ENCODE measurements at places on chromosomes 4 and X.

- DNase-seq = no peak
Measured at GRCh38 chrX:53279296-53280237, 1.8 kb downstream of the IQSEC2 start.

- no peak for DNase-seq
Measured at GRCh38 chrX:69285881-69286564, 120.8 kb upstream of the PJA1 start.

DNA sequence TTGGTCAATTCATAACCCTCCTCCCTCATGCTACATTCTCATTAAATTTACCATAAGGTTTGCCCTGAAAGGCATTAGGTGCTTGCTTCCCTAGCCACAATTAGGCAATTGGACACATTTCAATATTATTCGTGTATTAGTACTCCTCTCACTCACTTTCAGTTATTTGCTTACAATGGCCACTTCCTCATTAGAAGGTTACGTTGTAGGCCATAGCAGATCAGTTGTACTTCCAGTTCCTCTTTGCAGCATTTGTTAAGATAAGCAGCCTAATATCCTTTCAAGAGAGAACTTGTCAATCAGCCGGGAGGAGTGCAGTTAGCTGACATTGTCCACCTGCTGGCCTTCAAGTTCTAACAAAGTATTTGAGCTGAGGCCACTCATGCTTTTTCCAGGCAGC is 1017.2 kb downstream of the PCDH7 start:
- no peak for DNase-seq

DNA sequence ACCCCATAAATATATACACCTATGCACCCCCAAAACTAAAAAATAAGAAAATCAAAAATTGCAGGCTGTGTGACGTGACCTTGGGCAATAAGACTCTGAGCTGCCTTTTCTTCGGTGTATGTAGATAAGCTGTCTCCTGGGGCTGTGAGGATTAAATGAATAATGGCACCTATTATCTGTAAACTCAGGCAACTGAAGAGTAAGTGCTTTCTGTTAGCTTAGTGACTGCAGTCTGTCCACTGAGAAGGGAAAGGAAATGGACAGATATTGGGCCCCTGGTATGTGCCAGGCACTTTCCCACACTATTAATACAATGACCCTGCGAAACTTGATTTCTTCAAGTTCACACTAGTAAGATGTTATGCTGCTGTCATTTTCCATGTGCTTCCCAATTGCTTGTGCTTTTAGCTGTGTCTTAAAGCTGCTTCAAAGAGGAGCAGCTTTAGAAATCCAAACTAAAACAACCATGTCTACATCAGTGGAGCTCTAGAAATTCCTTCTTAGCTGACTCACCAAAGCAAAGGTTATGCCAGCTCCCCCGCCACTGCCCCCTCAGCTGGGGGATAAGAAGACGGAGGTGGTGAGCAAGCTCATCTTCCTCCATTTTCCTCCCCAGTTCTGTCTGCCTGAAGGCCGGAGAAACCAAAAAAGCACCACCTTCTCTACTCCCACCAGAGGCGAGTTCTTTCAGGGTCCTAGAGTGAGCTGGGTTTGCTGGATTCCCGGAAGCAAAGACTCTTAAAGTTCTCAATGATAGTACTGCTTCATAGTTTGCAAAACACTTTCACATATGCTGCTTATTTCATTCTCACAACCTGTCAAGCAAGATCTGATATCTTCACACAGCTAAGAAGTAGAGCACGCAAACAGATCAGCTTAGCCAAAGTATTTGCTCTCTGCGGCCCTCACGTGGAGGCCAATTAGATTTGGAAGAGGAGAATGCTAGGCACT is 8.8 kb upstream of the DGAT2L6 start:
- DNase-seq = no peak

- DNase-seq = no peak
Measured at GRCh38 chrX:70605352-70605751, 160.7 kb downstream of the DLG3 start.

DNA sequence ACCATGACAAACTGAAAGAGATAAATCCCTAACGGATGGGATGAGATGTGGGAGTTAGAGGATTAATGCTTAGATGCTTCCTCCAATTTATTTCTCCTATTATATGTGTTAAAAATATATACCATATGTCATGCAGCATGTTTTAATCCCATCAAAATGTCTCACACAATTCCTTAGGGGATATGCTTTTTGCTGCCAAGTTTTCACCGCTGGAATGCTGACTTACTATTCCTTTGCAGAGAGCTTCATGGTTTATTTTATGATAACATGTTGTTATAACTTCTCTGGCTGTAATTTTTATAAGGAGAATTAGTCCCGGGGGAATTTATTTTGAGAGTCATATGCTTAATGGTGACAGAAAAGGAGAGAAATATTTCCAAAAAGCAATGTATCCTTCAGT is 670.3 kb downstream of the IL1RAPL1 start:
- no peak for DNase-seq

GRCh38 chr4:70808151-70808550 is 31.5 kb downstream of the GRSF1 start:
- no peak for DNase-seq

- DNase-seq = no peak
Measured at GRCh38 chr4:84085986-84086385, 413.1 kb downstream of the NKX6-1 start.

- no peak for DNase-seq
Measured at GRCh38 chr4:141021397-141022110, 111.7 kb downstream of the RNF150 start.

DNA sequence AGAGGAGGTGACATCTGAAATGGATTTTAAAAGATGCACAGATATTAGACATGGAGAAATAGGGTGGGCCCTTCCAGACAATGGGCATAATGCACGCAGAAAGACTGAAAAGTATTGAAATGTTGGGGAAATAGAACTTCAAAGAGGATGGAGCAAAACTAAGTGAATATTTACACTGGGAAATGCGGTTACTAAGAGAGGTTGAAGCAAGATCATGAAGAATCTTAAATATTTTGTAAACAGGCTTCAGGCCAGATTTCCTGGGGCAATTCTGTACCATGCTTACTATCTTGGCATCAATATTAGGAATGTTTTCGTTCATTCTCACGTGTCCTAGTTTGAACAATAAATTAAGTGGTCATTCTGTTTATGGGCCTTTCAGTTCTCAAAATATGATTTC is 216.3 kb downstream of the ADAMTS3 start:
- no peak for DNase-seq

- no peak for DNase-seq
Measured at GRCh38 chr4:182741914-182742313, 175.3 kb downstream of the DCTD start.

GRCh38 chrX:65536291-65536690 is 1.7 kb upstream of the LAS1L start:
- no peak for DNase-seq

GRCh38 chr4:88659055-88659889 is 38.4 kb downstream of the NAP1L5 start:
- no peak for DNase-seq

- DNase-seq = no peak
Measured at GRCh38 chrX:138026211-138026610, 460.3 kb downstream of the ZIC3 start.

DNA sequence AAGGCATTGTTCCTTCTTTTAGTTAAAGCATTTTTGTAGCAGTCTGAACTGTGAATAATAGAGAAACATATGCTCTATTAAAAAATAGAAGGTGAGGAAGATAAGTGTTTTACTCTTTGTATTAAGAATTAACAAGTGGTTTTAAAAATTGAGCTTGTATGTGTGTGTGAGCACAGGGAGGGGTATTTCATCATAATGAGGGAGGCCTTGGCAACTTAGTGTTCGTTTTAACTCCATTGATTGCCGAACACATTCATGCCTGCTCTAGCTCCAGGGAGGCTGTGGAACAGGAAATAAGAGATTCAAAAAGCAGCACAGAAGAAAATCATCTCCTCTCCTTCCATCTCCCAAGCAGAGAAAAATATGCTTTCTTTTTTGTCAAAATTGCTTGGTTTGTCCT is 14.8 kb downstream of the SHROOM3 start:
- DNase-seq = no peak

GRCh38 chr4:176313596-176314336 is 6.0 kb upstream of the SPCS3 start:
- no peak for DNase-seq

DNA sequence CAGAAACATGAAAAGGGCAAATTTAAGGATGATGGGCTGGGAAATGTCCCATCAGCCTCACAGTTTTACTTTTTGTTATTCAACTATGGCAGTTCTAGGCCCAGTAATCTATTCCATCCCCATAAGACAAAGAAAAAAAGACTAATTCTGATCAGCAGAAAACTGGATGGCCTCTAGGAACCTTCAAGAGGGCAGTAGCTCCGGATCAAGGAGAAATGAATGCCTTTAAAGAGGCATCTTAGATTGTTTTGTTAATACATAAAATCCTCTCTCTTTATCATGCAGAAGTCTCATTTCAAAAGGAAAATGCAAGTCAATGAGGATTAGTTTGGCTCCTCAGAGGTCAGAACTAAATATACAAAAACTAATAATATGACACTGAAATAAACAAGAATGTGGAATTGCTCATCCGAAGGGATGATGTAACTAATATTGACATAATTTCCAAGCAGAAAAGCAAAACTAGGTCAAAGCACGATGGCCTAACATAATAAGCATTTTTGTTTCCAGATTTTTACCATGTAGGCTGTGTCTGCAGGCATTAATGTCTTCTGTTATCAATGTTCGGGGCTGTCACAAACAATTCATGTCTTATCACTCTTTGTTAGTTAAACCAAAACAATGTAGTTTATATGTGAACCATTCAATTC is 8.8 kb downstream of the MID1 start:
- no peak for DNase-seq

GRCh38 chr4:3257103-3257555 is 8.2 kb downstream of the MSANTD1 start:
- DNase-seq = peak; percentile 61

- no peak for DNase-seq
Measured at GRCh38 chrX:85084770-85085393, 81.2 kb downstream of the APOOL start.

GRCh38 chr4:122038896-122039295 is 87.0 kb upstream of the TRPC3 start:
- DNase-seq = no peak

DNA sequence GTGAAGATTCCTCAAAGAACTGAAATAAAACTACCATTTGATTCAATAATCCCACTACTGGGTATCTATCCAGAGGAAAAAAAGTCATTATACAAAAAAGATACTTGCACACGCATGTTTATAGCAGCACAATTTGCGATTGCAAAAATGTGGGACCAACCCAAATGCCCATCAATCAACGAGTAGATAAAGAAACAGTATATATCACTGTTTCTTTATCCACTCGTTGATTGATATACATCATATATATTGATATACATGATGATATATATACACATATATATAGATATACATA is 13.6 kb upstream of the AFP start:
- no peak for DNase-seq

DNA sequence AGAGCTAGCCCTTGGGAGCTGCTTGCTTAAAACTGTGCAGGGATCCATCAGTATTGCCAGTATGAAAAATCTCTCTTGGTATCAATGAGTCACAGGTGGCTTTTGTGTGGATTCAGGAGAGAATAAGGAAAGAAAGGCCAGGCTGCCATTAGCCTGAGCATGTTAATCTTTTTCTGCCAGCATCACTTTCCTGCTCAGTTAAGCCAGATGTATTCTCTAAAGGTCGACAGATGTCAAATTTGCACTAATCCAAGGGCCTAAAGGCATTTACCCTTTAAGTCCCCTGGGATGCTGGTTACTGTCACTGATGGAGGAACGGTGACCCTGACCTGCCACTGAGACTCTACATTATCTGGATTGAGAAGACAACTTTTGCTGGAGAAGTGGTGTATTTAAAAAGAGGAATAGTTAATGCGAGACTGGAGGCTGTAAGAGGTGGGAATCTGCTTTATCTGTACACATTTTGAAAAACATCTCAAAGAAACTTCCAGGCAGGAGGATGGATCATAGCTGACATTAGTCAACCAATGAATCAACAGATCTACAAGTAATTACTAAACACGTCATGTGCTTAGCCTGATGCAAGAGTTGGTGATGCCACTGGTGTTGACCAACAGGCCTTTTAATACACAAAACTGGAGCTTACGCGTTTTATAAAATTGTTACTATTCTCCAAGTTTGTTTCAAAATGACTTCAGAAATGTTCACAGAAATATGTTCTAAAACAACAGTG is 241.4 kb upstream of the ANXA3 start:
- no peak for DNase-seq

GRCh38 chr4:122086338-122087065 is 65.6 kb upstream of the BLTP1 start:
- DNase-seq = no peak

- no peak for DNase-seq
Measured at GRCh38 chrX:4320436-4320947, 607.0 kb upstream of the PRKX start.

- no peak for DNase-seq
Measured at GRCh38 chr4:183830438-183830985, 74.6 kb upstream of the STOX2 start.

GRCh38 chr4:154528869-154529268 is 21.3 kb downstream of the PLRG1 start:
- no peak for DNase-seq

DNA sequence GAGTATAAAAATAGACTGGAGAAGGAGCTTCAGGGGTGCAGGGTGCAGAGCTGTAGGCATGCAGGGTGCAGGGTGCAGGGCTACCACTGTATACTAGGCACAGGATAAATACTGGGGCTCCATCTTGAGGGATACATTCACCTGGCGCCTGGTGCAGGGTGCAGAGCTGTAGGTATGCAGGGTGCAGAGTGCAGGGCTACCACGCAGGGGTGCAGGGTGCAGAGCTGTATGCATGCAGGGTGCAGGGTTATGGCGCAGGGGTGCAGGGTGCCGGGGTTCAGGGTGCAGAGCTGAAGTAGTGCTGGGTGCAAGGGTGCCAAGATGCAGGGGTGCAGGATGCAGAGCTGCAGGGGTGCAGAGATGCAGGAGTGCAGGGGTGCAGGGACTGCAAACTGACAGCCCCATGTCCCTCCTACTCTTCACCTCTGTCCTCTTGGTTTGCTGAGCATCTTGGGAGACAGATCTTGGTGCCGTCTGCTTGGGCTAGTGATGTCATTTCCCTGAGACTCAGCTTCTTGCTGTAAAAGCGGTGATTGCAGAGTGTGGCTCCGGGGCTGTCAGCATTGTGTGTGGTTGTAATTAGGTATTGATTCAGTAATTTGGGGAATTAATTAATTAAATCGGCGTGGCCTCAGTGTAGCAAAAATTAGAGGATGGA is 91.2 kb downstream of the ADRA2C start:
- no peak for DNase-seq

- DNase-seq = no peak
Measured at GRCh38 chr4:187569871-187570270, 425.7 kb upstream of the ZFP42 start.

DNA sequence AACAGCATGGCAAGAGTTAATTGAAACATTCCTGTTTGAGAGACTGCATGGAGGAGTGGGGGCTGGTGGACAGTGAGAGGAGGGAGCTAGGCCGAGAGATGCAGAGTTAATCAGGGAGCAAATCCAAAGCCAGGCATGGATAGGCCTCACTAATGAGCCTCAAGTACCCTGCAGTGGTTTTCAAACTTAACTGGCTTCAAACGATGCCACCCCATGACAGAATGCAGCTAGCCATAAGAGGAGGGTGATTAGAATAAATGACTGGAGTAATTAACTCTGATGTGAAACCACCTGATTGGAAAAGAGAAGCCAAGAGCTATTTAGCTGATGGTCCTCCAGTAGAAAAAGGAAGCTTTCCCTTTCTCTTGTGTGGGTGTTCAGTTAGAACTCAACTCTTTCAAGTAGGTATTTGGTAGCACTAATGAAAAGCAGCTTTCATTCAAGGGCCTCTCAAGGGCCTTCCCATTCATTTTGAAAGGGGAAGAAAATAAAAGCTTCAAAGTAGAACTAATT is 215.4 kb upstream of the MAB21L2 start:
- peak; percentile 85 for DNase-seq

- no peak for DNase-seq
Measured at GRCh38 chr4:154004016-154004415, 215.1 kb upstream of the SFRP2 start.

Data from NCI-H187 (cell line).